H9 (cell line): ENCODE measurements at places on chromosomes 13 and 19. TPM values are rescaled to one million over a fixed set of nuclear protein-coding genes. Genes with fewer than 3 reads are reported as not detected.

GRCh38 chr13:59182241-59182640, 981.5 kb downstream of the DIAPH3 start:
- no peaks in the 10 kb centered on the region for H3K36me3 ChIP-seq
- H3K27ac ChIP-seq, result no peak overlapping the region
- H3K4me3 ChIP-seq, result no peak overlapping the region
- DNase-seq, result no peak
- no peaks in the 10 kb centered on the region for H3K27me3 ChIP-seq

USHBP1 gene
- 6.4 and 6.7 TPM in 2 replicates for total RNA-seq

LILRA6 gene
- total RNA-seq, result not detected in 2 replicates

GRCh38 chr13:24511019-24511815, 1.4 kb downstream of the PARP4 start:
- DNase-seq, result peak; percentile 38
- H3K27me3 ChIP-seq, result no peaks in the 10 kb centered on the region
- H3K27ac ChIP-seq, result no peak overlapping the region
- peak overlapping the region; percentile 89 for H3K4me3 ChIP-seq
- peaks cover 14% of the 10 kb centered on the region for H3K36me3 ChIP-seq

TRPC4 gene
- total RNA-seq, result 18.9 and 19.0 TPM in 2 replicates

GRCh38 chr19:30071871-30072270, 129.8 kb downstream of the URI1 start:
- no peaks in the 10 kb centered on the region for H3K4me1 ChIP-seq
- no peak overlapping the region for H3K4me3 ChIP-seq
- H3K27ac ChIP-seq, result no peak overlapping the region

- H3K4me1 ChIP-seq, result no peaks in the 10 kb centered on the region
- H3K36me3 ChIP-seq, result peaks cover 4% of the 10 kb centered on the region; the same call in 1 of the 2 replicates
- H3K27me3 ChIP-seq, result no peaks in the 10 kb centered on the region
- no peak overlapping the region for H3K27ac ChIP-seq
These were observed 321.7 kb downstream of the DCT start for GRCh38 chr13:94157705-94158218.

ZSCAN4 gene
- total RNA-seq, result not detected in 2 replicates

GRCh38 chr19:49363268-49364082, at the start of gene DKKL1:
DKKL1 (plus strand) TSS chr19:49363877; CDS start chr19:49363999, 122 bp downstream.
- no peaks in the 10 kb centered on the region; the same call in 1 of the 2 replicates for H3K4me1 ChIP-seq
- H3K27ac ChIP-seq, result no peak within 1 kb of the TSS
- no peak within 1 kb of the TSS; the same call in 2 of the 3 replicates for H3K4me3 ChIP-seq
- no peaks in the 10 kb centered on the region for H3K27me3 ChIP-seq
- peak; percentile 100 for DNase-seq
- peaks cover 13% of the 10 kb centered on the region; the same call in 2 of the 3 replicates for H3K36me3 ChIP-seq

IL17D gene
- total RNA-seq, result 1.2 and 1.6 TPM in 2 replicates

DNA sequence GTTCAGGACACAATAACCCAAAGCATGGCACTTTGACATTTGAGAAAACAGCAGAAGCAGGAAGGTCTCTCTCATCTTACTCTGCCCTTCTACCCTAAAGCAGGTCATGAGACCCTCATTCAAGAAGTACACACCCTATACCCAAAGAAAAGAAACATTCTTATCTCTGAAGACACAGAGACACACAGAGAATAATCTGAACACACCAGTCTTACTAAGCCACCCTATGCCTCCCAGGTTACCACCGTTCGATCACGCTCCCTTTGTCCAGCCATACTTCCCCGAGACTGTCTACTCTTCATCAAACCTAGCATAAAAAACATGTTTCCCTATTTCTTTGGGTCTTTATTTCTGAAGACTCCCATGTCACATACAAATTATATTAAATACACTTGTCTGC, 66.5 kb upstream of the ANKRD10 start:
- H3K4me3 ChIP-seq, result no peak overlapping the region
- DNase-seq, result no peak
- H3K27me3 ChIP-seq, result no peaks in the 10 kb centered on the region
- H3K36me3 ChIP-seq, result no peaks in the 10 kb centered on the region; the same call in 2 of the 3 replicates
- H3K27ac ChIP-seq, result no peak overlapping the region
- no peaks in the 10 kb centered on the region for H3K4me1 ChIP-seq

CEACAM8 gene
- total RNA-seq, result not detected in 2 replicates

CYP2A7 gene
- total RNA-seq, result not detected in 2 replicates

CYP4F12 gene
- not detected in 2 replicates for total RNA-seq

- DNase-seq, result no peak
- H3K4me3 ChIP-seq, result no peak overlapping the region
- no peaks in the 10 kb centered on the region for H3K36me3 ChIP-seq
- no peaks in the 10 kb centered on the region for H3K4me1 ChIP-seq
- no peak overlapping the region for H3K27ac ChIP-seq
- no peaks in the 10 kb centered on the region for H3K27me3 ChIP-seq
These were observed 207.6 kb downstream of the DACH1 start for GRCh38 chr13:71659404-71659803.

DNA sequence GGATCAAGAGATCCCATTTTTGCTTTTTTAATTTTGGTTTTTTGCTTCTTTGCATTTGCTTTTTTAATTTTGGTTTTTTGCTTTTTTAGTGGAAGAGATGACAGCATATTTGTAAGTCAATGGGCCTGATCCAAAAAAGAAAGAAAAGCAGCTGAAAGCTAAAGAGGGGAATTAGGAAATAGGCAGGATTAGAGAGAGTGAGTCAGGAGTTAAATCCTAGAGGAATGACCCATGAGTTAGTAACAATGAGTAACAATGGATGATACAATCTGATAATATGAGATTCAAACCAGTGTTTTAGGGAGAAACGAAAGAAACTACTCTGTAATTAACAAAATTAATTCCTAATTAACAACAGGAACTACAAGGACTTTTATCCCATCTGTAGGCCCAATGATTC, 111.2 kb upstream of the SGCG start:
- H3K36me3 ChIP-seq, result no peaks in the 10 kb centered on the region
- DNase-seq, result no peak
- no peak overlapping the region for H3K27ac ChIP-seq
